ENCODE measurements at places on chromosomes 3 and 15.

DNA sequence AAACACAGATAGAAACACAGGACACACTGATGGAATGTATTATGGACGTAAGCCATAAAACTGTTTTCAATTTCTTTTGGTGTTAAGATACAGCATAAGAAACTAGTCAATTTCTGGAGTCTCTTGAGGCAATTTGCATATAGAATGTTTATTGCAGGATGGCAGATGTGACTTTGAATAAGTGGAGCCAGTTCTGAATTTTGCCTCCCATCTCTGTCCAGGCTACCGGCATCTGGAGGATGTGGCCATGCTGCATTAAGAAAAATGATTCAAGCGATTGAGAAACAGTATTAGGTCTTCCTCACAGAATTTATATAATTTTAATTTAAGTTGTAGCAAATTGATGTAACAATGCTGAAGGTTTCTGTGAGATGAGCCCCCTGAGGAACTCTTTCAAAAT, 81.5 kb downstream of the CHST2 start:
- DNase-seq = no peak

DNA sequence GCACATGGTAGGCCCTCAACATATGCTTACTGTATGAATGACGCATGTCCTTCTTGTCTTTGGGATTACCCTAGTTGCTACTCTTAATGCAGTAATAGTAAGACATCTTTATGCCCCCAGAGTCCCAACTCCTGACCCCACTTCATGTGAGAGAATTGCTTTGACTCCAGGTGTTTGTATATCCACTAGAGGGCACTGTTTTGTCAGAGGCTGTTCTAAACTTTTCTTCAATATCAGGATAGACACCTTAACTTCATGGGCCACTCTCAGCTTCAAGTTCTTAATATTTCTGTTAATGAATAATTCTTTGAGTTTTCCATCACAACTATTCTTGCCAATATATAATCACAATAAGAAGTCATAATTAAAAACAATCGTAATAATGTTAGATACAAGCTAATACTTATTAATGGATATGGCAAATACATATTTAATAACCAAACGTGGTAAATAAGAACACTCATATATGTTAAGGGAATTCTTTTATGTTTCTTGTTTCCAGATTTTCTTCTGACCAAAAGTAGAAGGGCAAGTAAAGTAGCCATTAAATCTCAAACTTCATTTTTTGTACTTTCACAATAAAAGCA, 337.2 kb upstream of the DNAJC19 start:
- DNase-seq = peak; percentile 22

- DNase-seq = no peak
Observed at GRCh38 chr3:191624299-191624698, 163.3 kb downstream of the PYDC2 start.

DNA sequence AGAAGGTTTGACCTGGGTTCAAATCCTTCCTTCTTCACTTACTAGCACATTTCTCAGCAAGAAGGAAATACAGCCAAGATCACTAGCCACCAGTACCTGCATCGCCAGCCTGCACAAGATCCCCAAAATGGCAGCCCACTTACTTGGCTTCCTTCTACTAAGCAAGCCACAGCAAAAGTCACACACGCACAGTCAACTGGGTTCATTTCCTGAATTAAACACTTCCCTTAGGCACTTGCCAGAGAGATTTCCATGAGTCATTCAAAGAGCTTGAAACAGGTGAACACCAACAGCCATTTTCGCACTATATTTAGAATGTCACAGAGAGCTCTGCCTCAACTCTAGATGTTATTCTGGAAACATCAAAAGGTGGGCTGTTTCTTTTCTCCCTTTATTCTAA, 42.6 kb downstream of the MGLL start:
- no peak for DNase-seq

GRCh38 chr15:68844856-68845550, 24.3 kb upstream of the ANP32A start:
- no peak for DNase-seq

DNA sequence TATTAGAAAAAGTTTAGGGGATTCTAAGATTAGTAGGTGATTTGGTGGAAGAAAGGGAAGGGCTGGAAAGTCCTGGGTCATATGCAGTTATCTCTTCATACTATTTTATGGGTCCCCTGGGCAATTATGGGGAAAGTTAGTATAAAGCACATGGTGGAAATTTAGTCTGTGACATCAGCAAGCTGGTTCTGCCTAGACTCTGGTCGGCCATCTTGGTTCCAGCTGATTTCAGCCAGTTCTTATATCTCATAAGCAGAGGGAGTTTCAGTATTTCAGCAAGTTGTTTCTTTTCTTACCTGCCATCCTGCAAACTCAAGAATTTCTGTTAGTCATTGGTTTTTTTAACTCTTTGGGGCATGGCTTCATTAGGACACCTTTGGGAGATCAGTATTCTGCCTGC, 1.0 kb upstream of the LYZL4 start:
- no peak for DNase-seq

DNA sequence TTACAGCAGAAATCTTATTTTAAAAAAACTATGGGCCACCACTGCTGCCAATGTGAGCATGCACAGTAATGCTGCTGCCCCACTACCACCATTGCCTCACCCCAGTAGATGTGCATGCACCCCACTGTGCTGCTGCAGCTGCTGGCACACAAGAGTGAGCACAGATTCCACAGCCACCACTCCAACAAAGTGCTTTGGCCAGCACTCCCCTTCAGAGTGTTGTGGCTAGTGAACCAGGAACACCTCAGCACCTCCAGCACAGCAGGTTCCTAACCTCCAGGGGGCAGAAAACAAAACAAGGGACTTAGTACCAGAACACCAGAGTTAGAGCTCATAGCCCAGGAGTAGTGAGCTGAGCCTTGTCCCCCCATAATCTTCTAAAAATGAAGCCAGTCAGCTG, 629.6 kb downstream of the PYDC2 start:
- DNase-seq = no peak

DNA sequence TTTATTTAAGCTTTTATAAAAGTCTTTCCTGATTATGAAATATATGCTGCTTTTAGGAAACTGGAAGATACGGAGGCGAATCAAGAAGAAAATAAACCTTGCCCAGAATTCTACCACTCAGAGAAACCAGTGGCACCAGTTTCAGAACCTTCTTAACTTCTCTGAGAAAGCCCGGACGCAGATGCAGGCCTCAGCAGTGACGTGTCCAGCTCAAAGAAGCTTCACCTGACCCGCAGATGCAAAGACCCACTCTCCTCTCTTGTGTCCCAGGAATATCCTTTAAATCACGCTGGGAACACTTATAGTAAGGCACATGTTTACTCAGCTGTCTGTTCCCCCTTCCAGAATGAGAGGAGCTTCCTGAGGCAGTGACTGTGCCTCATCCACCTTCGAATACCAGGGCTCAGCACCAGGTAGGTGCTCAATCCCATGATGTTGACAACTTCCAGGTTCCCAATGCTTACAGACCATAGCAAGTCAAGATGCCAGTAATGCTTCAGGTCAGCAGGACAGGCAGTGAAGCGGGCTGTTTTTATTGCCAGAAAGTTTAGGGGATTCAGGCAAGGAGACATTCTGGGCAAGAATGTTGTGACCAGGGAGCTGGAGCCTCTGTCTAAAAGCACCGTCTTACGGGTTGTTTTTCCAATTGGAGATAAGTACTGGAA, 39.9 kb upstream of the LDHAL6B start:
- no peak for DNase-seq

- DNase-seq = no peak
Observed at GRCh38 chr15:73329501-73330200, 39.1 kb downstream of the HCN4 start.

DNA sequence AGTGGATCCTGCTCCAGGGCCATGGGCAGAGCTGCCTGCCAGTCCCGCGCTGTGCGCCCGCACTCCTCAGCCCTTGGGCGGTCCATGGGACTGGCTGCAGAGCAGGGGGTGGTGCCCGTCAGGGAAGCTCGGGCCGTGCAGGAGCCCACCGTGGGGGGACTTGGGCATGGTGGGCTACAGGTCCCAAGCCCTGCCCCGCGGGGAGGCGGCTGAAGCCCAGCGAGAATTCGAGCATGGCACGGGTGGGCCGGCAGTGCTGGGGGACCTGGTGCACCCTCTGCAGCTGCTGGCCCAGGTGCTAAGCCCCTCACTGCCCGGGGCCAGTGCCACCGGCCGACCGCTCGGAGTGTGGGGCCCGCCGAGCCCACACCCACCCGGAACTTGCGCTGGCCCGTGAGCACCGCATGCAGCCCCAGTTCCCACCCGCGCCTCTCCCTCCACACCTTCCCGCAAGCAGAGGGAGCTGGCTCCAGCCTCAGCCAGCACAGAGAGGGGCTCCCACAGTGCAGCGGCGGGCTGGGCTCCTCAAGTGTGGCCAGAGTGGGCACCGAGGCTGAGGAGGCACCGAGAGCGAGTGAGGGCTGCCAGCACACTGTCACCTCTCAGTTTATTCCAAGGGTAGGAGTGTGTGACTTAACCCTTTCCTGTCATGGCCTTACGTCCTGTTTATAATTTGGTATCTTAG, 129.3 kb downstream of the TMEM108 start:
- no peak for DNase-seq

DNA sequence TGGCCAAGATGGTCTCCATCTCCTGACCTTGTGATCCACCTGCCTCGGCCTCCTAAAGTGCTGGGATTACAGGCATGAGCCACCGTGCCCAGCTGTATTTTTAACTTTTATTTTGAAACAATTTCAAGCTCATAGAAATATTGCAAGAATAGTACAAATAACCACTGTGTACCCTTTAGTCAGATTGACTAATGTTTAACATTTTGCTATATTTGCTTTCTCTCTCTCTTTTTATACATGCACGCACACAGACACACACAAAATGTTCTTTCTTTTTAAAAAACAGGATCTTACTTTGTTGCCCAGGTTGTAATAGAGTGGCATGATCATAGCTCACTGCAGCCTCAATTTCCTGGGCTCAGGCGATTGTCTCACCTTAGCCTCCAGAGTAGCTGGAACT, 25.5 kb upstream of the DPPA4 start:
- DNase-seq = no peak

Measured in retina (tissue), 1 donor.